ENCODE measurements at places on chromosomes 5 and 9.

DNA sequence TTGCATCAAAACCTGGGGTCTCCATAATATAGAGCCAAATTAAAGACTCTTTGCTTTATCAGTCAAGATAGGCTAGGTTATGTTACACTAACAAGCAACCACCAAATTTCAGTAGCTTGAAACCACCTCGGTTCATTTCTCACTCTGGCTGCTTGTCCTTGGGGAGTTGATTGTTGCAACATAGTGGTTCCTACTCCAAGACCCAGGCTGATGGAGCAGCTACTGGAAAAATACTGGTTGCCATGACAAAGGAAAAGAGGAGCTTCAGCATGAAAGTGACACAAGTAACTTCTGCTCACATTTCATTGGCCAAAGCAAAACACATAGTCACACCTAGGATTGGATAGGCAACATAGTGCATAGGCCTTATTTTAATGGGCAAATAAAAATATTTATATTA is 18.5 kb upstream of the RCL1 start:
- no peak for DNase-seq

DNA sequence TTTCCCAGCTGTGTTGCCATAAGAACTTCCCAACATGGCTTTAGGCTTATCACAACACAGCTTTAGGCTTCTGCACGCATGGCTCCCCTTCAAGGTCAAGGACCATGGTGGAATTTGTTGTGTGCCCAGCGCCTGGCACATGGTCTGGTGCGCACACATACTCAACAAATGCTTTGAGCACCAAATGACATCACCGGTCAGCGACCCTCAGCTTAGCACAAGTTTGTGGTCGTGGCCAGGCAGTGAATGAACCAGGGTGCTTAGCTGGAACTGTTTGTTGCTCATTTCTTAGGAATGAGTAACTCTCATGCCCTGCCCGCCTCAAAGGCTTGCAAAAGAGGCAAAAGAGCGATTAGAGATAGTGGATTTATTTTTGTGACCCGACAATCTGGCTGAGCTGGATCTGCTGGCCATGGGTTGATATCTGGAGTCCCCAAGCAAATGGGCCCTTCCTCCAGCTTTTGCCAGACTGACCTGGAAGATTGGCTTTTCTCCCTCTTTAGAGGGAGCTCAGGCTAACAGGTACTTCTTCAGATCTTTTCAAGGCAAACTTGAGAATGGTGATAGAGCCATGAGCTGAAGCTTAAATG is 58.9 kb downstream of the DAP start:
- no peak for DNase-seq

DNA sequence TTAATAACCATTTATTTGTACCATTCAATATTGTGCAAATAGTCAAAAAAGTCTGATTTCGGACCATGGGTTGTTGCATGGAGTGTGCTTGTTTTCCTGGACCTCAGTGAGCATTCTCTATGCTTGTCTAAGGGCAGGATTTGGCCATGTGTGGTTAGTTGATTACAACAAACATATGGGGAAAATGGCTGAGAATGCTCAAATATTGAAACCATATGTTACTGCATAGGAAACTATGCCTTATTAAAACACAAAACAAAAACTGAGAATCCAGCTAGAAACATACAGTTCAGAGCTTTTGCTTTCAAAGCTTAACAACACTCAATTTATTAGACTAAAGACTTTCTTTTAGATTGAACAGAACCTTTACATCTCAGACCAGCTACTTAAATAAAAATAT is 928.3 kb downstream of the NR2F1-AS1 start:
- DNase-seq: no peak

GRCh38 chr5:128956164-128956563 is 9.1 kb upstream of the SLC27A6 start:
- DNase-seq: no peak

DNA sequence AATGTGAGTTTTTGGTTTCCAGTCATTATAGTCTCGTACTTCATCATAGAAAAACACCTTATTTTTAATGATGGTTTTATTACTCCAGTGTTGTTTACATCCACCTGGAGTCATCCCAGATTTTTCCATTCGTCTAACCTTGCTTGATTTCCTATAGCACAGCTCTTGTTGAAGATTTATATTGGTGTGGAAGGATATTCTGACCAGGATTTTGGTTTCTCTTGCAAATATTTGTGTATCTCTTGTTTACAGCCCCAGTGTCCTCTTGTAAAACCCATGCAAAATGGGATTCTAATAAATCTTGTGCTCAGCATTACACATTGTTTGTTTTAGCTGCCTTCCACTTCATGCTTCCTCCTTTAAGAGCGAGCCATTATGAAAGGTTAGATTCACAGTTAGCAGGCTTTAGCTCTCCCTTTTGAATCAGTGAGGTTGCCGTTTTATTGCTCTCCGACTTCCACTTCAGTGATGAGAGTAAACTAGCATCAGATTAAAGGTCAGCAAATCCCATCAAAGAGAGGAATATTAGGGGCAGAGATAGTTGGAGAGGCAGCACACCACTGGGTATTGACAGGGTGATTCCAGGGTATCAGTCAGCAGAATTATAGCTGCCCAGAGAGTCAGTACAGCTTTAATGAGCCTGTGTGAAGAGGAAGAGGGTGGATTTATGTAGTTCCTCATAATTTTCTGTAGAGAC is 157.1 kb downstream of the PBX3 start:
- DNase-seq: no peak

- DNase-seq: no peak
Observed at GRCh38 chr9:119839888-119840287, 470.7 kb upstream of the BRINP1 start.

- no peak for DNase-seq
Observed at GRCh38 chr5:73352649-73353230, 95.8 kb downstream of the FOXD1 start.

DNA sequence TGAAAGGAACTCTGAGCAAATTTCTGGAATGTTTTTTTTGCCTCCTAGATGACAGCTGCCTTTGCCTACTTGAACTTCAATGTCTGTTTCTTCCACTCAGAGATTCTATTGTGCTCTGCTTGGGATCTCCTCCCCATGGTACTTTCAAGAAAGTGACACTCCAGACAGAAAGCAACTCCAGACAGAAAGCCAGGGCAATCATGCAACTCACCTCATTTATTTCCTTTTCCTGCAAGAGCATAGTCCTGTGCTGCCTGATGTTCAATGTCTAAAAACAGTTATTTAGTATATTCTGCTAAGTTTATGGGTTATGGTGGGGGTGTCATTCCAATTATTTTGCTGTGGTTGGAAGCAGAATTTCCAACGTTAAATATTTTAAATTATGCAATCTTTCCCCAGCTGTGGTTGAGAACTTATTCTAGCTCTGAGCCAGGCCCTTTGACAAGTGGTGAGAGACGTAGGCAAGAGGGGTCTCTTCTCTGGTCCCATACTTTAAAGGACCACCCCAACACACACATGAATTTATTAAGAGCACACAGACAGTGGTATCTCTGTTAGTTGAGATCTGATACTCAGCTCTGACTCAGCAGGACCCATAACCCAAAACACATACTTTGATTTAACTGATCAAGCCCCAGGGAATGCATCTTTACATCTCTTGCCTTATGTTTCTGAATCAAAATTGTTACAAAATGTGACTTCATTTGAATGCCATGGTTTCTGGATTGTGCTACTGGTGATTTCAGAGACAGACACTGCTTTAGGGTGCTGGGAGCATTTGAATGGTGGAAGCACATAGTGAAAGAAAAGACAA is 39.5 kb upstream of the MAMDC2 start:
- DNase-seq: no peak

DNA sequence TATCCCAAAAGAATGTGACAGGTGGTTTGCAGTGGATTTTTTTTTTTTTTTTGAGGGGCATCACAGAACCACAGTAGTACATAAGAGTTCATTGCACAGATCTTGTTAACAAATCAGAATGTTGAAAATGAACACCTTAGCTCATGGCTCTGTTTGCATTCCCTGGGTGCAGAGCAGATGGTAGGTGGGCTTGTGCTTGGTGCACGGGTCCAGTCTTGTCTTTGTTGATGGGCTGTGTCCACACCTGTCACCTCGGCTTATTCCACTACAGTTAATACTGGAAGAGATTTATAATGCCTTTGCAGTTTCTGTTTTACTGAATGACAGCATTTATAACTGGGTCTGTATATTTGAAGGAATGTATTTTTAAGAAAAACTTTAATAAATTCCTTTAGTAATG is 146.6 kb downstream of the KDM4C start:
- no peak for DNase-seq

DNA sequence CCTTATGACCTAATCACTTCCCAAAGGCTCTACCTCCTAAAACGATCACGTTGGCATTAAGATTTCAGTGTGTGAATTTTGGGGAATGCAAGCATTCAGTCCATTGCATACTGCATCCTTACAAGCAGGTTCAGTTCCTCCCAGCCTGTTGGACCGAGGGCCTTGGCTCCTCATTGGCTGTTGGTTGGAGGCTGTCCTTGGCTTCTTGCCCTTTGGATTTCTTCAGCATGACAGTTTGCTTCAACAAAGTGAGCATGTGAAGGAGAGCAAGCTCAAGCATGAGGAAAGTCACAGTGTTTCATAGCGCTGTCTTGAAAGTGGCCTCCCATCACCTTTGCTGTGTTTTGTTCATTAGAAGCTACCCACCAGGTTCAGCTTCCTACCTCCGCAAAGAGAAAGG is 109.5 kb downstream of the GADD45G start:
- no peak for DNase-seq

DNA sequence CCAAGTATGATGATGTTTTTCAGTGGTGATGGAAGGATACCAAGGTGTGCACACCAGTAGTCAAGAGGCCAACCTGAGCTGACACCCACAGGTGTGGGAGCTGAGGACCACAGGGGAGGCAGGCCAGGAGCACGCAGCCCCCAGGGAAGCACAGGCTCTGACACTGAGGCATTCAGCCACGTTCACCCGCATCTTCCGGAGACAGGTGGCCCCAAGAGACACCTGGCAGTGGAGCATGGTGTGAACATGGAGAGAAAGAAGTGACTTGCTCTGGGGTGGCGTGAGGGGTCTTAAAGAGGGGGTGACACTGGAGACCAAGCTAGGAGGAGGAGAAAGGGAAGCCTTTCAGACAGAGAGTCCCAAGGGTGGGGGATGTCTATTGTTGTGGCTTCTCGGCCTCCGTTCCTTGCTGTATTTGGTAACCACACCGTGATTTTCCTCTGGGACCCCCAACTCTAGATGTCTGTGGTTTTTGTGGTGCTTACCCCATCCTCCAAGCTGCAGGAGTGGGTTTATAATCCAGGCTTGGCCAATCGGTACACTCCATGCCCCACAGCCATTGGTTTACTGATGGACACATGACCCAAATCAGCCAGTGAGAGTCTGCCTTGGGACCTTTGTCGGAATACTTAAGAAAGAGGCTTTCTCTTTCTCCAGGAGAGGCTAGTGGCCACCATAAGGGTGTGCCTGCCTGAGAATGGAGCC is 84.6 kb downstream of the HRH2 start:
- DNase-seq: no peak

DNA sequence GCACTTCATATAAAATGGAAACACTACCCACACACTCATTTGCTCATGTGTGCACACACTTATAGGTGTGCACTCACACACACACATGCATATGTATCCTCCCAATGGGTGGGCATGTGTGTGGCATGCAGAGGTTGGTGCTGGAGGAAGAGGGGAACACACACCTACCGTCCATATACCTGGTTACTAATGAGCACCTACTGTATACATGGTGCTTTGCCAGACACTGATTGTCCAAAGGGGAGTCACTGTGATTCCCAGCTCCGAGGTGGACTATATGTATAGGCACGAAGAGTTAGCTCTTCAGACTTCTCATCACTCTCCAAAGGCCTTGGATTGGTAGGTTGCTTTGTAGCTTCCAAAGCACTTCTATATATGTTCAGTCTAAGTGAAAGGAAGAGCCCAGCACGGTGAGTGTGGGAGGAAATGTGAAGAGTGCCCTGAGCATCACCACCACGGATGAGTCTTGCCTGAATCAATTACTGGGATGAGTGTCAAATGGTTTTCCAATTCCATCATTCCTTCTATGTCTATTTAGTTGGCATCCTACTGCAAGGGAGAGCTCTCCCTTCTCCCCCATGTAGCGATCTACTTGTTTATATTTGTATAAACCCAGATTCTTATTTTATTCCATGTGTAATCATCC is 12.6 kb upstream of the ERGIC1 start:
- DNase-seq: no peak

DNA sequence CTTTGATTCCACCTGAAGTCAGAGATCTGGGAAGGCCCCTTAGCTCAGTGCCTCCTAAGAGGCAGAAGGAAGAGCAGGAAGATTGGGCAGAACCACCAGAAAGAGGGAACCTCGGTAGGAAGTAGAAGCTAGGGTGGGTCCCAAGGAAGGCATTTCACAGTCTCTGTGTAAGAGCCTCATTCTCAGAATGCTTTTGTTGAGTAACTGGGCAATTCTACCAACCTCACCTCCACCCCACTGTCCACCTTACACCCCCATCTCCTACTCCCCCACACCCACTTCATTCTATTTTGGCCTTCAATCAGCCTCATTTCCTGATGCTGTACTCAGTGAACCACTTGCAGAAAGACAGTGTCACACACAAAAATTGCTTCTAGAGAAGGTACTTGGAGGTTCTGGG is 3.5 kb downstream of the HBEGF start:
- DNase-seq: no peak

DNA sequence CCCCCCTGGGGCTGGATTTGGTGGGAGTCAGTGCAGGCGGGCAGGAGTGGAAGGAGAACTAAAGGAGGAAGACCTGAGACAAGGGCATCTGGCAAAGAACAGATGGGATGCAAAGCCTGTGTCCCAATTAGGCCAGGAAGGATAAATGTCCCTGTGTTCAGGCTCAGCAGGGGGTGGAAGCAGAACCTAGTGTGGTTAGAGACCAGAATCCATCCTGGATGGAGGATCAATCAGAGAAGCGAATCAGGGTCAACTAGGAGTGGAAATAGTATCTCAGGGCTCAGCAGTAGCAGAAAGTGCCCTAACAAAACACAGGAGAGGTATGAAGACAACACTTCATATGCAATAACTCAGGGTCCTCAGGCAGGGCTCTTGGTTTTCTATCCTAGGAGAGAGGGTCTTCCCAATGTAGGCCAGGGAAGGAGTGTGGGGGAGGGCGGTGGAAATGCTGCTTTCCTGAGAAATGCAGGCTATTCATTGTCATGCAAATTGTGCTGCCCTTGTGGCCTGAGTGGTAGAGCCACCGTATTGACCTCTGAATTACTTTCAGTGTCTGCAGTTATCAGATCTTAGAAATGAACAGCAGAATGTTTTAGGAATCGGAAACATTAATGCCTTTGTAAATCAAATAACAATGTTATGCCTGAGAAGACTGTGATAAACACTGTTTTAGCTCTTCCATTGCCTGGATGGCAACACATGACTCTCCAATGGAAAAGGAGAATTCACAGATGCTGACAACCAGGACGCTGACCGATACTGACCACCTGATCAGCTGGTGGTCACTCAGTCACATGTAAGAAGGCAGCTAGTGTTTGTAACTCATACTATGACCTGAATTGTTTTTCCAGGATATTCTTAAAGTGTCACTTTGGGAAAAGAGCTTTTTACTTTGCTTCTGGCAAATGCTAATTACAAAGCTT is 323.6 kb downstream of the SEMA5A start:
- DNase-seq: no peak

GRCh38 chr9:71636143-71636839 is 132.0 kb downstream of the CEMIP2 start:
- DNase-seq: no peak

- DNase-seq: no peak
Observed at GRCh38 chr5:150710165-150710564, 9.3 kb upstream of the RBM22 start.
